NCI-H1436 treated with DMSO at 0.1 percent for 48 hours (cell line): ENCODE measurements at places on chromosomes 1 and 21.

DNA sequence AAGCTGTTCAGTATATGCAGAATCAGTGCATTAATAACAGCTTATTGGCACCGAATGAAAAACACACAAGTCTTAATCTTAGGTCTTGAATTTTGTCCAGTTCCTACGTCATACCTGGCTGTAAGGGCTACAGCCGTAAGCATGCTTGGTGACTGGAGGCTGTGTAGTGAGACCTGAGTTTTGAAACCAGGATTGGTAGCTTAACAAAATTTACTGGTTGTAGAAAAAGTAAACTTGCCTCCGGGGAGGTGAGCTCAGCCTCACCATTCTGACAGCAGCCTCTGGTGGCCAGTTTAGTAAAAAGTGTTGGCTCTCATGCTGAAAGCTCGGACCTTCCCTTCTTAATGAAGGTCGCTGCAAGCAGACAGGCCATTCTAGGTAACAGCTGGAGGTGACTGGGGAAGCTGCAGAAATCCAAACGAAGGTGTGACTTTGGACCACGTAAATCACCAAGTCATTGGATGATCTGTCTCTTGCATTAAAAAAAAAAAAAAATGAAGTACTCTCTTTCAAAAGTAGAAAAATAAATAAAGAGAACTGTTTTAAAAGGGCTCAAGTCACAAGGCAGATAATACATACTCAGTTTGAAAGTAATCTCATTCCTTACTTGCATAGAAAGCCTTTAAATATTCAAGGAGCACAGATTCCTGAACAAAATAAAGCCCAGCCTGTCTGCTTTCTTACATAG, 48.9 kb downstream of the HLCS start:
- DNase-seq, result no peak

GRCh38 chr1:83747853-83748482, 251.0 kb downstream of the TTLL7 start:
- no peak for DNase-seq

DNA sequence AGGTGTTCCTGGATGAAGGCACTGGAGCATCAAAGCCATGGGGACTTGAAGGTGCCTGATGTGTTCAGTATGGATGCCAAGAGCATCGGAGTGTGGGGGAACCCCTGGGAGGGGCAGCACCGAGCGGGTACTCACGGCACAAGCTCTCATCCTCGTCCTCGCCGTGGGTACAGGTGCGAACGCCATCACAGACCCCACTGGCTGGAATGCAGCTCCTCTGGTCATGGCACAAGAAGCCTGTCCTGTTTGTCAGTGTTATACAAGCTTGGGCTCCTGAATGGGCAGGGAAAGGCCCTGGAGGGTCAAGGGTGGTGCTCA, 6.0 kb downstream of the LDLRAD1 start:
- DNase-seq, result no peak

- no peak for DNase-seq
Measured at GRCh38 chr1:31043631-31044030, 21.9 kb downstream of the PUM1 start.

DNA sequence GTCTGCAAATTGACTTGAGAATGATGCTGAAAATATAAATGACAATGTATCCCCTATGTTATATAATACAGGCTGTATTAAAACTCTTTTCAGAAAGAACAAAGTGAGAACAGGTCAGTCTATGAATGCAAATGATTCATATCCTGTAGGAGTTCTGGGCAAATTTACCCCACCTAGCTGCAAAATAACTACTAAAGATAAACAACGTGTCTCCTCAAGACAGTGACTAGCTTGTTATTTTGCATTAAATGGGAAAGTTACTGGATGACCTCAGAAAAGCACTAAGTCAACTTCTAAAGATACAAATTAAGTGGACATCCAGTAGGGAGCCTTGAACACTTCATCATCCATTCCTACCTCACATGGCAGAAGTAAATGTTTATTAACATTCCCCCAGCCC, 11.1 kb downstream of the RNF19B start:
- no peak for DNase-seq

GRCh38 chr1:63878932-63879331, 105.1 kb downstream of the ROR1 start:
- no peak for DNase-seq

GRCh38 chr21:30209601-30210000, 6.3 kb downstream of the CLDN8 start:
- DNase-seq, result no peak

- DNase-seq, result peak; percentile 74
Measured at GRCh38 chr1:20726118-20726911, 6.2 kb downstream of the SH2D5 start.

DNA sequence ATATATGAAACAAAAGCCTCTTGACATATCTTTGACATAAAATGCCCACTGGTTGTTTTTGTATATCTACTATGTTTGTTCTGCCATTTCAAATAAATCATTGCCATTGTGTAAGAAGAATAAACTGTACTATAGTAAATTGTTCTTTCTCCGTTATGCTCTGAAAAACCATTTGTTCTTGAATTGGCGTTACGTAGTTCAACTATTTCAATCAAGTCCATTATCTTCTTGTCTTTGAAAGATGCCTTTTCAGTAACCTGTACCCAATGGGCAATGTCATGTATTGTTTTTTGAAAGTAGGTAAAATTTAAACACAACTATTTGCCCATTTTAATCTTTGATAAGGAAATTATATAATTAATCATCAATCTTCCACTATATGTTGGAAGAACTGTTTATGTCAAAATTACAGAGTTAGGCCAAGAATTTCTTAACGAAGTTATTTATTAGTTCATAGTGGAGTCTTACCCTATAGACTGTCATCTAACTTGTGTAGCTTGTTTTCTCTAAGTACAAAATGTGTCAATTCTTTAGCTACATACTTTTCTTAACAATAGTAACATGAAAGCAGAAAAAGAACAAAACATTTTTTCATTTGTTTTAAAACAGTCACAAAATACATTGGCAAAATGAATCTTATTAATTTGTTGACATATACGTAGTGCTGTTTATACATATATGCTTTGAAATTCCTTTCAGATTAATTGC, 294.8 kb downstream of the PTPRC start:
- no peak for DNase-seq

DNA sequence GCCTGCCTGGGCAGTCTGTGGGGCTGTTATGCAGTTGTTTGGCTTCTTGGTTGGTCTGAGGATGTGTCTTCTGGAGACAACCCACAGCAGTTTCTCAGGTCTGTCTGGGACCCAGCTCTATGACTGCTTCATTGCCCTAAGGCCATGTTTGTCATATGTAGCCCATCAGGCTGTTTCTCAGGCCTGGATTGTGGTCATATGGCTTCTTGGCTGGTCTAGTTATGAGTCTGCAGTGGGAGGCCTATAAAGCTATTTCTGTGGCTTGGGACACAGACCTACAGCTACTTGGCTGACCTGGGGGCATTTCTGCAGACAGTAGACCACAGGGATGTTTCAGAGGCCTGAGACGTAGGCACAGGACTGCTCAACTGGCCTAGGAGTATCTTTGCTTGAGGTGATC, 41.5 kb downstream of the CHIA start:
- DNase-seq, result no peak

DNA sequence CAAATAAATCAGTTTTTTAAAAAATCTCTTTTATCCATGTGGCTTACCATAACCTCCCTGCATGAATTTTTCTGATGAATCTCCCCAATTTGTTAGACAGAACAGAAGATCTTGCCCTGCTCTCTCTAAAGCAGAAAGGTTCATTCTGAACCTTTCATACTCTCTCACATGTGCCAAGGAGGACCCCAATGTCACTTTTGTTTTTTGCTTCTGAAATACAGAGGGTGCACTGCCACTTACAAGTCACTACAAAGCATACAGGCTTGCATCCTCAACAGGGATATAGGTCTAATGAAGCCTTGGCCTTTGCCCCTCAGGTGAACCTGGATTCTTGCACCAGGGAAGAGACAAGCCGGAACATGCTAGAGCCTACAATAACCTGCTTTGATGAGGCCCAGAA, 4.8 kb downstream of the RGS4 start:
- no peak for DNase-seq

DNA sequence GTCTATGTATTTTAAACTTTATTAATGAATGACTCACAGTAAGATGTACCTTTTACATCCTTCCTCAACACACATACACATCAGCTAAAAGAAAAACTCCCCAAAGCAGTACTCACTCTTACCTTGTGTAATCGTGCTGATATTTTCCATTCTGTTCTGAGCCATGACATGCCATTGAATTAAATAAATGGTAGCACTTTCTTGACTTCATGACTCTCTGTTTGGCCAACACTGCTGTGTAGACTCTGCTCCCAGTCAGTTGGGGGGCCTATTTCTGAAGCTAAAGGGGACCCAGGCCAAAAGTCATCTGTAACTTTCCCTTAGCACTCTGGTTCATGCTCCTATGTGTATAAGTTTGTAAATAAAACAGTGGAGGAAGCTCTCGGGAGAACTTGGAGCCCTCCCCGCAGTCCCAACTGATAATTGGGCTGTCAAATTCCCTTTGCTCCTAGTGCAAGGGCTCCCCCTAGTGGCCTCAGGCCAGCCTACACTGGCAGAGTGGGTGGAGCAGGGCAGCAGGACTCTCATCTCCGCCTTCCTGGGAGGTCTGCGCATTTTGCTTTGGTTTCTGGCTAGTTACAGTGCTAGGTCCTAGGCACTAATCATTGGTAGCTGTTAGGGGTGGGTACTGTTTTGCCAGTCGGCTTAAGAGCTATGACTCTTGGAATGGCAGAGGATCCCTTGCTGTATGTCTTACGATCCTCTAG, 1.7 kb upstream of the FYB2 start:
- DNase-seq, result peak; percentile 17

DNA sequence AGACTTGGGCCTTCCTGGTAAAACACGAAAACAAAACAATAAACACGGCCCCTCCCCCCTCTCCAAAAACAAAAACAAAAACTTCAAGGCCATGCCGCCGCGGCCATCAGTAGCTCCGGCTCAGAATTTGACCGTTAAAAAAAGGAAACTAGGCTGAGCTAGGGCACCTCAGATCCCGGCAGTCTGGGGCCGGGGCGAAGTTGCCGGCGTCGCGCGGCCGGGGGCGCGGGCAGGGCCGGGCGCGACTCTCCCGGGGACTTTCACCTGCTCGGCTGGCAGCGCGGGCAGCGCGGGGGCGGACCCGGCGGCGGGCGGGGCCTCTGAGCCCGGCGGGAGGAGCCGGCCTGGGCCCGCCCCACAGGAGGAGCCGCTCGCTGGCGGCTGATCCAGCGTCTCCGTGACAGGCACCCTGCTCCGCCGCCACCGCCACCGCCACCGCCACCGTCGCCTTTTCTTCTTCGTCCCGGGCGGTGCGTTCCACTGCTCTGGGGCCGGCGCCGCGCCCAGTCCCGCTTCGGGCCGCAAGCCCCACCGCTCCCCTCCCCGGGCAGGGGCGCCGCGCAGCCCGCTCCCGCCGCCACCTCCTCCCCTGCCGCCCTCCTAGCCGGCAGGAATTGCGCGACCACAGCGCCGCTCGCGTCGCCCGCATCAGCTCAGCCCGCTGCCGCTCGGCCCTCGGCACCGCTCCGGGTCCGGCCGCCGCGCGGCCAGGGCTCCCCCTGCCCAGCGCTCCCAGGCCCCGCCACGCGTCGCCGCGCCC, at the start of gene NOS1AP:
Gene NOS1AP, plus strand, starts transcription at position 358 of the 760 bp plus-strand sequence. CDS start 487 bp downstream, outside the sequence.
- DNase-seq, result no peak

DNA sequence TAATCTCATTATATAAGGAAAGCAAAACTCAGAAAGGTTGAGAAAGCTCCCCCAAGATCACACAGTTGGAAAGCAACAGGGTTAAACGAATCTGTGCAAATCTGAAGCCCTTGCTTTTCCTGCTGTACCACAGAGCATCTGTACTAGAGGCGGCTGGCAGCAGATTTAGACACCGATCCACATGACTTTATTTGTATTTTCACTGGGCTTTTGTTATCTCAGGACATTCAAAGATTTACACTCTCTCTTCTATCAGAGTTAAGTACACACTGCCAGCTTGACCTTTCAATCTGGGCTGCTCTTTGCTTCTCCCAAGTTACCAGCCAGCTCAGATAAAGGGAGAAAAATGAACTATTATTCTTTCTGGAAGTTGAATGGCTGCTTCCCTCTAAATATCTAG, 146.6 kb downstream of the FAM78B start:
- DNase-seq, result no peak

- DNase-seq, result no peak
Measured at GRCh38 chr1:111880881-111881837, 108.3 kb downstream of the KCND3 start.

DNA sequence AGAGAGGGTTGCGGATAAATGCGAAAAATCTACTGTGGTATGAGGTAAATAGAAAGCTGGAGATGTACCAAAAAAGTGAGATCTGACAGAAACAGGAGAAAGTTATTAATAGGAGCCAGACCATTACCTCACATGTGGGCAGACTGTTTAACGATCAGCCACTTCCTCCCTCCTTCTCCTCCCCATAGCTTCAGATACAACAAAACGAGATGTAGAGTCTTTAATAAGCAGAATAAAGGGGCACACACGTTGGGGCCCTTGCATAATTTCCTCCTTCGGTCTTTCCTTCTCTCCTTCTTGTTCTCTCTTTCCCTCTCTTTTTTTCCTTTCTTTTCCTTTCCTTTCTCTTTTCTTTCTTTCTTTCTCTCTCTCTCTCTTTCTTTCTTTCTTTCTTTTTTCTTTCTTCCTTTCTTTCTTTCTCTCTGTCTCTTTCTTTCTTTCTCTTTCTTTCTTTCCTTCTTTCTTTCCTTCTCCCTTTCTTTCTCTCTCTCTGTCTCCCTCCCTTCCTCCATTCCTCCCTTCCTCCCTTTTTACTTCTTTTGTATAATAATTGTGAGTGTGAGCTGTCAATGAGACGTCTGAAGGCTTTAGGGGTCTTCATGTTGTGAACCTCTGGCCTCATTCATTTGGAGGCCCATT, 242.1 kb downstream of the GRIK1 start:
- no peak for DNase-seq

GRCh38 chr1:145720878-145721671, 1.8 kb downstream of the CD160 start:
- no peak for DNase-seq

GRCh38 chr1:167082511-167083027, 7.6 kb downstream of the GPA33 start:
- DNase-seq, result no peak

DNA sequence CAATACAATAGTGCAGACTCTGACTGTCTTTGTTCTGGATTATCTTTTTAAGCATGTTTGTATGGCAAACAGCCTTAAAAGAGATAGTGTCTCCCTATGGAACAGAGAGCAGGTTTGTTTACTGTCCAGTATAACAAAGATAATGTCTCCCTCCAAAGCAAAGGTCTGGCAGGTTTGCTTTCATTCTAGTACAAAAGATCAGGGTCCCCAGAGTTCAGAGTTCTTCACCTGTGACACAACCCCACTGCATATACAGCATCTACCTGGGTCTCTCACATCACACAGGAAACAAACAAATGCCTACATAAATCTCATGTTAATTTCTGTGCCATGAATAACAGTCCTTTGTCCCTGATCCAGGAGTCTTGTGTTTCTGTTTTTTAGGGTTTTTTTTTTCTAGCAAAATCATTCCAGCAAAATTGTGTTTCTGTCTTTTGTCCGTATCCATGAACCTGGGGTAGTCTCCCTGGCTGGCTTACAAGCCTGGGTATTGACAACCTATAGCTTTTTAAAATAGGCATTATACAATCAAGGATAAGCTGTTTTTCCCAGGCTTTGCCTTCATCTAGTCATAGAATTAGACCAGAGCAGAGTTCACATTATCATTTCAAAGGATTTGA, 89.4 kb upstream of the PTBP2 start:
- DNase-seq, result no peak

- DNase-seq, result no peak
Measured at GRCh38 chr1:220294846-220295301, 22.6 kb upstream of the RAB3GAP2 start.
